ENCODE measurements at places on chromosomes 12 and 14.

DNA sequence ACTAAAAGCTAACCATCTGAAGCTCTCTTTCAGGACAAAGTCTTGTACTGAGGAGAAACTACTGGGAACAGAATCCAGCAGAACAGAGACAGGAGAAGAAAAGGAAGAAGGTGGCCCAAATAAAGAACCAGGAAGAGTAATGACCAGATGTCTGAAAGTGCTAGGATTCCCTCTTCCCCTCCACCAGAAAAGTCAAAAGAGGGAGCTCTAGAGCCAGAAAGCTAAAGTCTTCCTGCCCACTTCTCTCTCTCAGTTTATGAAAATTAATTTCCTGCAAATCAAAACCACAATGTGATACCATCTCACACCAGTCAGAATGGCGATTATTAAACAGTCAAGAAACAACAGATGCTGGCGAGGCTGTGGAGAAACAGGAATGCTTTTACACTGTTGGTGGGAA is 47.2 kb downstream of the SPPL3 start:
- DNase-seq = peak; percentile 28

DNA sequence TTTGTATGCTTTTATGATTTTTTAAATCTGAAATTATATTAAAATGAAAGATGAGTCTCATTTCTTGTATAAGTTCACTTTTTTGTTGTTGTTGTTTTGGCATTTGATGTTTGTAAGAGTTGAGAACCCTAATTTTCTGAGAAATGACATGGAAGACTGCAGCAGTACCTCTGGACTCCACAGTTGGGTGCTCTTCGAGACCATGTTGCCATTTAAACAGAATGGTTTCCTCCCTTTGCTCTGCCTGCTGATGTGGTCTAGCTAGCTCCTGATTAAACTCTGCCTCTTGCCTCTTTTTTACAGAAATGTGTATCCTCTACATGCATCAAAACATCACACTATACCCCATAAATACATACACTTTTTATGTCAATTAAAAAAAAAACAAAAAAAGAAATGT is 5.8 kb upstream of the LTA4H start:
- no peak for DNase-seq

DNA sequence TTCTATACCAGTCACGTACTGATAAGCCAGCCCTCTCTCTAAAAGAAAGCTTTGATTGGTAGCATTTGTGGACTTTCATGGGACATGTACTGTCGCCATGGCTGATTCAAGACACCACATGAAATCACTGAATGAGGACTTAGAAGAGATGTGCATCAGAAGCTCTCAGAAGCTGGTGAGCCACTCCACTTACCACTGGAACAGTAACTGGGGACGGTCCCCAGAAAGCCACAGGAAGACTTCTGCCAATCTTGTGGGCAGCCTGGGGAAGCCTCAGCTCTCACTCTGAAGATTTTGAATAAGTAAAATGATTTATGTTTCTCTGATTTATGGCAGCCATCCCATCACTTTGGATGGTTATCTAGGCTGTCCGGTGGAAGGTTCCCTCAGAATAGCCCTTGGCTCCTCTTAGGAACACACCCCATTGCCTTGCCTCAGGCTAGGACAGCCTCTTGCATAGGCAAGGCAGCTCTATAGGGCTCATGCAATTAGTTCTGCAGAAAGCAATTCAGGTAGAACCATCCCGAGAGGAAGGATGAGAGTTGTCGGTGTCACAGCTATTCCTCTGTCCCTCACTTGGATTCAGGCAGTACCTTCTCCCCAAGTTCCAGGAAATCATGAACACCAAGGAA is 9.8 kb downstream of the DHRS1 start:
- no peak for DNase-seq

DNA sequence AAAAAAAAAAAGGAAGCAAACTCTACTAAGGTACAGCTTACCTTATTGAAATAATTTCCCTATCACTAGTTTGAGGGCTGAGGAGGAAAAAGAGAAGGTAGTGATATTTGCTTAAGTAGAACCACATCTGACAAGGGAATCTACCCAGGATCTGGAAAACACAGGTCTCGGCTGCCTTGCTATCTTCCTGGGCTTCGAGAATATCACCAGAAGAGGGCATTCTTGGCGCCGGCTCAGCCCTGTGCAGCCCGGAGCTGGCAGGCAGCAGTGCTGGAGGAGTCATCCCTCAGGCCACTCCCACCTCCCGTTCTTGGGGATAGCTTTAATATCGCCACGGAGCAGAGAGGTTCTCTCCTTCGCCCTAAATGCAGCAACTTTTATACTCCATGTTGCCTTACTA is 1181.2 kb downstream of the VRK1 start:
- DNase-seq = no peak

All from EH (cell line).